RPMI7951 (cell line): ENCODE measurements at places on chromosomes 3 and 15.

- no peak for DNase-seq
Observed at GRCh38 chr3:117454254-117454653, 744.7 kb downstream of the TUSC7 start.

DNA sequence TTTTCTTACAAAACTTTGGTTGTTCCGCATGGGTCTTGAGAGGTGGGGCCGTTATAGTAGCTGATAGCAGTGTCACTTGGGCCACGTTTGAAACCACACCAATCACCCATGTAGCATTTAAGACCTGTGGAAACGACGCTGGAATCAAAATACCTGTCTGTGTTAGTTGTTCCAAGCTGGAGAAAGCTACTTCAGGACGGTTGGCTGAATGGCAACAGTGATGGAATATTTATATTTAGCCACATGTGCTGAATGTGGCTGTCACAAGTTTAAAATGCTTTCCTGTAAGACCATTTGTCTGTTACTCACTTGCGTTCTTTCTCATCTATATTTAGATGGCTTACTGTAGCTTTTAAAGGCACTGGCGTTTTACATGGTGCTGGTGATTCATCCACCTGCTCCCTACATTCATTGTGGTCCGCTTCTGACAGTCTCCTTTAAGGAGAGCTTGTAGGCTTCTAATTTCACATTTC is 1.4 kb downstream of the DNAJA4 start:
- peak; percentile 77 for DNase-seq

- DNase-seq, result no peak
Observed at GRCh38 chr3:133958071-133958805, 62.6 kb upstream of the RAB6B start.

DNA sequence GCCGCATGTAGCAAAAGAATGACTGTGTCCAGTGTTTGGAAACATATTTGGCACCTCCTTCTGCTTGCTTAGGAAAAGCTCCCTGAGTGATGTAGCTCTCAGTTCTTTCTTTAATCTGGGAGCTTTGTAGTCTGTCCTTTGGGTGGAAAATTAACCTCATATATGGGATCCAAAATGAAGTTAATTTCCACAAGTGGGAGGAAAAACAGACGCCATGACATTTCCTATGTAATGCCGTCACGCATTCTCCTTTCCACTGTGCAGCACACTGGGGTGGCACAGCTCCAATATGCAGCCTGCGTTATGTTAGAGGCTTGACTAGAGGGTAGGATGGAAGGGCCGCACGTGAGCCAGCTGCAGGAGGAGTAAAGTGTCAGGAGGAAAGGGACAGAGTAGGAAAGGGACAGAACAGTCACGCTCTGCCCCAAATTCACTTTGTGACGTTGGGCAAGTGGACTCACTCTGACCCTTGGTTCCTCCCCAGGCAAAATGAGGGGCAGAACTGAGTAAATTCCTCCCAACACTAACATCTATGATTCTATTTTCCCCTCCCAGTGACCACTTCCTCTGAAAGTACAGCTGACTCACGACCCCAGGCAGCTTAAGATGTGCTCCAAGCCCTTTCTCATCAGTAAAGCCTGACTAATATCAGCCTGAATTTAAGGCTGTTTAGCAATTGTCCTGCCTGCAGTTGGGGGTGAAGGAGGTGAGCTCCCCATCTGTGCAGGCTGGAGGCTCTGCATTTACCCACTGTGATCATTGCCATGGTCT is 176.5 kb upstream of the PFN2 start:
- DNase-seq, result peak; percentile 99

DNA sequence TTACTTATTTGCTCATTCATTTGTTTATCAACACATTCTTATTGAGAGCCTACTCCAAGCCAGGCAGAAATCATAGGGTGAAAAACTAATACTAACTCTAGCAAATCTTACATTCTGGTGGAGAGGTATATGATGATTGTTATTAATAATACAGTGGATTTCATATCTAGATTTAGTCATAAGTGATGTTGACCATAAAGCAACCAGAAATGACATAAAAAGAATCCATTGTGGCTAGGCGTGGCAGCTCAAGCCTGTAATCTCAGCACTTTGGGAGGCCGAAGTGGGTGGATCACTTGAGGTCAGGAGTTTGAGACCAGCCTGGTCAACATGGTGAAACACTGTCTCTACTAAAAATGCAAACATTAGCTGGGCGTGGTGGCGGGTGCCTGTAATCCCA is 26.2 kb upstream of the IL20RB start:
- DNase-seq, result no peak

GRCh38 chr15:43277231-43277823 is 10.6 kb upstream of the TGM5 start:
- DNase-seq, result no peak

GRCh38 chr3:20181276-20181675 is 4.7 kb downstream of the SGO1 start:
- DNase-seq, result no peak

DNA sequence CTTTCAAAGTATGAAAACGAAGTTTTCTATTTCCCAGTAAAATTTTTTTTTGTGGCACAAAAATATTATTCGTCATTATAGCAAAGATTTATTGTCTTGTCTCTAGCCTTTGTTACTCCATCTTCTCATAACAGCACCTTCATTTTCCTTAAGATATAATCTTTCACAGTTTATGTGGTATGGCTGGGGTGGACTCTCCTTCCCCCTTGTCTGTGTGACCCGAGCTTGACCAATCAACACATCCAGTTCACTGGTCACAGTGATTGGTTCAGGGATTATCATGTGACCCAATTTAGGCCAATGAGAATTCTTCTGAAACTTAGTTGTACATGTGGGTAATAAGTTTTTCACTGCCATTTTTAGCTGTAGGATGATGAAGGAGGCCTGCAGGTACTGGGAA is 71.2 kb upstream of the DCBLD2 start:
- peak; percentile 54 for DNase-seq

GRCh38 chr15:29196290-29196689 is 73.3 kb downstream of the NSMCE3 start:
- no peak for DNase-seq

- peak; percentile 59 for DNase-seq
Observed at GRCh38 chr15:56249092-56249491, 5.4 kb upstream of the RFX7 start.

- no peak for DNase-seq
Observed at GRCh38 chr3:186974824-186975313, 44.5 kb downstream of the ST6GAL1 start.
